Caco-2 (cell line): ENCODE measurements at places on chromosomes 7 and 10.
A peak's percentile ranks its signal among the peaks of the same experiment; 100 is the strongest.

DNA sequence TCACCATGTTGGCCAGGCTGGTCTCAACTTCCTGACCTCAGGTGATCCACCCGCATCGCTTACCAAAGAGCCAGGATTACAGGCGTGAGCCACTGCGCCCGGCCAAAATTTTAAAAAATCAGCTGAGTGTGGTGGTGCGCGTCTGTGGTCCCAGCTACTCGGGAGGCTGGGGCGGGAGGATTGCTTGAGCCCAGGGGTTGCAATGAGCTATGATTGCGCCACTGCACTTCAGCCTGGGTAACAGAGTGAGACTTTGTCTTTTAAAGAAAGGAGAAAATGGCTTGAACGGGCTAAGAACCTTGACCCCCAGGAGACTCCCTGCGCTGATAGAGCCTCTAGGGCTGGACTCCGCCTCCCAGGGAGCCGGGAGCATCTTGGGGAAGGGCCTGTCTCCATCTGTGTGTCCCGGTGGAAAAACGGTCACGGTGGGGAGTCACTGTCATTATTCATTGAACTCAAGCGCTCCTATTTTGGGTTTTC is 760 bp upstream of the KCTD7 start:
- no peak for DNase-seq

DNA sequence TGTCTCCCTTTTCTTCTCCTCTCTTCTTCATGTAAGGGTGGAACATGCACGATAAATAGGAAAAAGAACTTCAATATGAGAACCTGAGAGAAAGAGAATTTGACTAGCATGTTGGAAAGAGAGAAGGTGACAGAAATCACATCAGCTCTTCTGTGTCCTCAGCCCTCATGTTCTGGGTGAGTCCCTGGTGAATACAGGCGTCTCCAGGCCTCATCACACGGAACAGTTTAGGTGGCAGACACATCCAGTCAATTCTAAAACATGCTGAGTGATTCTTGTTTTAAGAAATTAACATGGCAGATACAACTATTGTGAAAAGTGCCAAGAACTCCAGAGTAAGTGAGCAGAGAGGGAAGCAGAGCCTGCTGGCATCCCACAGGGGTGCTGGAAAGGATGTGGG is 96.1 kb downstream of the FAM107B start:
- no peak for DNase-seq

DNA sequence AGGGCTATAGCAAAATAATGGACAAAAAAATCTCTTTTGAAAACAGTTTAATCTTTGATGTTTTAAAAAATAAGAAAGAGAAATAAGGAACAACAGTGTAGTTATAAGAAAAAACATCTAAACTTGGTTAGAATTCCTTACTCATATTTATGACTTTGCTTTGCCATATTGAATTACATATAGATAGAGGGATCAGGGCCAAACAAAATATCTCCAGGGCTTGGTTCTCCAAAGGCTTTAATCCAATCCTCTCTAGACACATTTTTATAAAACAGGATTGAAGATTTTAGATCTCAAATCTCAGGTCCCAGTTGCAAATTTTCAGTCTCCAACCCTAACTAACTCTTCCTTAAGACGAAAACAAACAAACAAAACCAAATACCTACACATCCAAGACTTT is 72.6 kb upstream of the RHOBTB1 start:
- no peak for DNase-seq

DNA sequence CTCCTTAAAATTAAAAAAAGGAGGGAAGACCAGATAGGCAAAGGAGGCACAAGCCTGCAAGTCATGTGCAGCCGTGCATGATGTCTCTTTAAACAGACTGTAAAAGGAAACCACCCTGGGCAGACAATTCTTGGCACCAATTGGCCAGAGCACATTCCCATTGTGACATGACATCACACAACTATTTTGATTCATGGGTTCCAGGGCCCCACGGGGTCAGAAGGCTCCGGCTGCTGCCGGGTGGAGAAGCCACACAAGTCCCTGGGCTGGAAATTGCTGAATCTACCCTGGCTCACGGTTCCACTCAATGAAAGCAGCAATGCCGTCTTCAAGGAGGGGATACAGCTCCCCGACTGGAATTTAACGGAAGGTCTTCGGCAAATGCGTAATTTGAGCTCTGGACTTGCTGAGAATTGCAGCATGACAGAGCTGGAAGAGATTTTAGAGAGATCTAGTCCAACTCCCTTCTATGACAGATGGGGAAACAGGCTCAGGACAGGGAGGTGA is 140.5 kb downstream of the PRKAG2 start:
- peak; percentile 76 for DNase-seq

- DNase-seq, result no peak
Observed at GRCh38 chr7:126574276-126575250, 678.2 kb downstream of the GRM8 start.

DNA sequence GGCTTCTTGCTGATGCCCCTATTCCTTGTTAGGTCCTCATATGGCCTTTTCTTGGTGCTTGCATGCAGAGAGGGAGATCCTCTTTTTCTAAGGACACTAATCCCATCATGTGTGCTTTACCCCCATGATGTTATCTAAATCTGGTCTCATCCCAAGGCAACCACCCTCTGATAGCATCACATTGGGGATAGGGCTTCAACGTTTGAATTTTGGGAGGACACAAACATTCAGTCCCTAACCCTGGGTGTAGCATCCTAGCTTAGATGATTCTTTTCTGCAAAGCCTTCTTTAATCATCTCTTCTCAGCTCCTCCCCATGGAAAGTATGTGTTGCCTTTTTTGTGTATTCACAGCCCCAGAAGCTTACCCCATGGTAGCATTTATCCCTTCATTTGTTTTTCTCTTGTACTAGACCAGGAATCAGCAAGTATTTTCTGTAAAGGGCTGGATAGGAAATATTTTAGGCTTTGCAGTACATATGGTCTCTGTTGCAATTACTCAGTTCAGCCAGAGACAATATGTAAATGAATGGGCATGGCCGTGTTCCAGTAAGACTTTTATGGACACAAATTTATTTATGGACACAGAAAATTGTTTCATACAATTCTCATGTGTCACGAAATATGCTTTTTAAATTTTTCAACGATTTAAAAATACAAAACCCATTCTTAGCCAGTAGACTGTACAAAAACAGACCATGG is 101.5 kb upstream of the CSTF2T start:
- no peak for DNase-seq

GRCh38 chr10:3538656-3539531 is 246.1 kb downstream of the KLF6 start:
- DNase-seq, result peak; percentile 39

DNA sequence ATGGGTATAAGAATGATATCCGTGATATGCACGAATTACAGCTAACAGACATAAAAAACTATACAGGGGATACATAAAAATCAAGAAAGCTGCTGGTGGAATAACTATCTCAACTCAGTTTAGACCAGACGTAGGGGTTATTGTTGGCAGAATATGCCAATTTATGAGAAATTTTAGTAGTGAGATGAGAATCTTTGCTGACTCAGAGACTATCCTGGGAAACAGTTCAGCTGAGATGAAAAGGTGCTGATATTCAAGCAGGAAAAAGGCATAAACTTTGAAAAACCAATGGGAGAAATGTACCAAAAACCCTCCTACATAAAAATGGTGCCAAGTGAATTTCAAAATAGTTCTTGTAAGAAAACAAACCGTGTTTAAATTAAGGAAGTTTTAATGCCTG is 3.3 kb downstream of the MRPS33 start:
- no peak for DNase-seq

DNA sequence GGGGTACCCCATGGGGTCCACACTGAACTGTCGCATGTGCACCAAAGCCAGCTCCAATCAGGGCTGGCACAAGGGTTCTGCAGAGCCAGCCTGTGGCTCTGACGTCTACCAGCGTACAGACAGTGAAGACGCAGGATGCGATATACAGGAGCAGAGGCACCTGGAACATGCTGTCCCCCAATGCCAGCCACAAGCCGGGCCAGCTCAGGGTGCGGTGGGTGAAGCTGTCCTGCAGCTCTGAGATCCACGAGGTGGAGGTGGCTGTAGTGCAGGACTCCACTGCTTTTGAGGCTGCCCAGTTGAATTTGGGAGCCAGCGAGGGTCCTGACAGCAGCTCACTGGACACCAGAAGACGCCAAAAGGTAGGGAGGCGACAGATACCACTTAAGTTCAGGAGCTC is 111.3 kb upstream of the PDSS1 start:
- DNase-seq, result no peak

- DNase-seq, result no peak
Observed at GRCh38 chr10:43698156-43698555, 49.5 kb upstream of the ZNF32 start.

DNA sequence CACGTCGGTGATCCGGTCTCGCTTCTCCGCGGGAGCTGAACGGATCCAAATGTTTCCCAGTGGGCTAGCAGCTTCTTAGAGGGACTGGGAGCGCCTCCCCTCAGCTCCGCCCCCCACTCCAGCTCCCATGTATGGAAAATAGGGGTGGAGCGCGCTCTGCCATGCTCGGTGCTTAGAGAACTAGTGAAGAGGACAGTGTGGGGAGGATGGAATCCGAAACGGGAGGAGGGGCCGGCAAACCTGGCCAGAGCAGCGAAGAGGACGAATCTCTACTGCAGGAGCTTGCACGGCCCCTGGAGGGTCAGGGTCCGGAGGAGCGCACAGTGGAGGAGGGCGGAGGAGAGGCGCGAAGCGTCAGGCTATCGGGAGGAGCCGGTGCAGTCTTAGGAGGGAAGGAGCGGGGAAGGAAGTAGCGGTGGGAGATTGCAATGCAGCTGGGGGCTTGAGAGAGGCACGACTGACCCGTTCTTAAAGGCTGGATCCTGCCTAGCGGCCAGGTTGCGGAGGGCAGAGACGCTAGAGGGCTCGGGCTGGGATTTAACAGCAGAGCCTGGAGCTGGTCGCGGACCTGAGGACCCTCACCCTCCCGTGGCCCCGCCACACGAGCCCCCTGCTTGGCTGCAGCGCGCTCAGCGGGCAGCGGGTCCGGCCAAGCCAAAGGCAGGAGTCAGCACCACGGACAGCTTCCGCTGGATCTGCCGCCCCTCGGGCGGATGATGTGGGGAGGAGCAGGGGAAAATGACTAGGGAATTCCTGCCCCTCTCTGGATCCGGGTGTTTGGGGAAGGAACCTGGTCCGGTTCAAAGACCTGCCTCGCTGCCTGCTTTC is at the start of gene PRLHR:
TSS of gene PRLHR (minus strand) at position 51 of the 828 bp plus-strand sequence. CDS start 404 bp downstream, outside the sequence.
- peak; percentile 41 for DNase-seq

- peak; percentile 95 for DNase-seq
Observed at GRCh38 chr7:1028044-1028770, 16.1 kb upstream of the GPR146 start.

- no peak for DNase-seq
Observed at GRCh38 chr7:130386876-130387275, 6.6 kb downstream of the CPA1 start.

DNA sequence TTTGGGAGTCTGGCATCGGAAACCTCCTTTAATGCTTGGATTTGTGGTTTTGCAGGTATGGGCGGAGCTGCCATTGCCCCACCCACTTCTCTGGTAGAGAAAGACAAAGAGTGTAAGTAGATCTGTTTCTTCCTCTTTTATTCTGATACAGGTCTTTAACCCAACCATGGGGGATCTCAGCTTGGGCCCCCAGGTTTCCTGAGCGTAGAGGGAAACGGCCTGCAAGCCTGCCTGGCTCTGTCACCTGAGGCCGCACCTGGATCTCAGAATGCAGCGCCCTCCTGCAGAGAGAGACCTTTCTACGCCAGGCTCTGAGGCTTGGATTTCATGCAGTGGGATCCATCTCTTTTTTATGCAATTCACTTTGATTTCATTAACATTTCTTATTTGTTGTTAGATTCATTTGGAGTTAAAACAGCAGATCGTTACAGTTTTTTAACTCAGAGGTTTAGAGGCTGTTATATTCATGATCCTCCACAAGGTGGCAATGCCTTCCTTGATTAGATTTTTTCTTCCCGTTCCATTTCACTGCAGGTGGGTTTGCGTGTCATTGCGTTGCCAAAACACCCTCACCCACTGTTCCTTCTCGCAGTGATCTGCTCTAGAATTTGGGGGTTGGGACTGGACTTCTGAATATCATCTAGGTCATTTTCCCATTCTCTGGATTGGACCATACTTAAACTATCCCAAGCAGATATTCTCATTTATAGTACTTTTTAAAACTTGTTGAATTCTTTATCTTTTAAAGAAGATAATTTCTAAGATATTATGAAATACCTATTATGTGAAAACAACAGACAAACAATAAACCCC is 20.0 kb downstream of the RBM17 start:
- DNase-seq, result no peak

DNA sequence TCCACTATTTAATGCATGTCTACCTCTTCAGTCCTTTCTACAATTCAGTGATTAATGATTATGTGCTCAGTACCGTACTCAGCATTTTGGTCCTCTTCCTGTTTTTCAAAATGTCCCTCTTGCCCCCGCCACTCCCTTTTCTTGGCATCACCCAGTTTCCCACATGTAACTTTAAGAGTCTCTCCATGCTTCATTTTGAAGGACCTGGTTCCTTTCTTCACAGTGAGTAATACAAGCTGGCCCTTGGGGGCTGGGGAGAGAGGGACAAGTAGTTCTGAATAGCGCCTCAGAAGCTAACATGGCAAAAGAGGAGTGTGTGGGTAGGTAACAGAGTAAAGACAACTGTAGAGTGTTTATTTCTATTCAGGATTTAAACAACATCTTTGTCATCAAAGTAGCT is 34.6 kb upstream of the SLIT1 start:
- DNase-seq, result no peak

GRCh38 chr10:95501203-95502094 is 59.7 kb downstream of the SORBS1 start:
- DNase-seq, result no peak

DNA sequence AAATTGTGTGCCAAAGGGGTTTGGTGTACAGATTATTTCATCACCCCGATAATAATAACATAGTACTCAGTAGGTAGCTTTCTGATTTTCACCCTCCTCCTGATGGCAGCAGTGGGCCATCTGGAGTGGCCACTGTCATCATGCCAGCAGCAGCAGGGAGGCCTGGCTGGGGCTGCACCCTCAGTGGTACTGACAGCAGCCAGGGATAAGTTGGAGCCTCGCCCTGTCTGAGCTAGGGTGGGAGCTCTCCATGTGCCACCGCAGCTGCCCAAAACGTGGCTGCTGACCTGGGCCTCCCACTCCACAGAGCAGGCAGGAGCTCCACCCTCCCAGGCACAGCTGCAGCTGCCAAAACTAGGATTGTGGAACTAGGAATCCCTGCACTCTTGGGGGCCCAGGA is 700.8 kb upstream of the KCND2 start:
- no peak for DNase-seq

DNA sequence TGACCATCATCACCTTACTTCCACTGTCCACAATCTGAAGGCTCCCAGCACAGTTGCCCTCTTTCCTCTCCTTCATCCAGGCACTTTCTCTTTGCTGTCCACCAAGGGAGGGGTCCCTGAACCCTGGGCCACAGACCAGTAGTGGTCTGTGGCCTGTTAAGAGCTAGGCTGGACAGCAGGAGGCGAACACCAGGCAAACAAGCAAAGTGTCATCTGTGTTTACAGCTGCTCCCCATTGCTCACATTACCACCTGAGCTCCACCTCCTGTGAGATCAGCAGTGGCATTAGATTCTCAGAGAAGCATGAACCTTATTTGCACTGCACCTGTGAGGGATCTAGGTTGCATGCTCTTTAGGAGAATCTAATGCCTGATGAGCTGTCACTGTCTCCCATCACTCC is 27.7 kb downstream of the FZD1 start:
- no peak for DNase-seq
